NCI-H510A treated with DMSO at 0.1 percent for 48 hours (cell line): ENCODE measurements at places on chromosomes 1 and 21.
A peak's percentile ranks its signal among the peaks of the same experiment; 100 is the strongest.

- DNase-seq, result no peak
Observed at GRCh38 chr1:54815086-54815876, 14.2 kb upstream of the TTC22 start.

- no peak for DNase-seq
Observed at GRCh38 chr1:32681509-32681908, 21.1 kb downstream of the SYNC start.

DNA sequence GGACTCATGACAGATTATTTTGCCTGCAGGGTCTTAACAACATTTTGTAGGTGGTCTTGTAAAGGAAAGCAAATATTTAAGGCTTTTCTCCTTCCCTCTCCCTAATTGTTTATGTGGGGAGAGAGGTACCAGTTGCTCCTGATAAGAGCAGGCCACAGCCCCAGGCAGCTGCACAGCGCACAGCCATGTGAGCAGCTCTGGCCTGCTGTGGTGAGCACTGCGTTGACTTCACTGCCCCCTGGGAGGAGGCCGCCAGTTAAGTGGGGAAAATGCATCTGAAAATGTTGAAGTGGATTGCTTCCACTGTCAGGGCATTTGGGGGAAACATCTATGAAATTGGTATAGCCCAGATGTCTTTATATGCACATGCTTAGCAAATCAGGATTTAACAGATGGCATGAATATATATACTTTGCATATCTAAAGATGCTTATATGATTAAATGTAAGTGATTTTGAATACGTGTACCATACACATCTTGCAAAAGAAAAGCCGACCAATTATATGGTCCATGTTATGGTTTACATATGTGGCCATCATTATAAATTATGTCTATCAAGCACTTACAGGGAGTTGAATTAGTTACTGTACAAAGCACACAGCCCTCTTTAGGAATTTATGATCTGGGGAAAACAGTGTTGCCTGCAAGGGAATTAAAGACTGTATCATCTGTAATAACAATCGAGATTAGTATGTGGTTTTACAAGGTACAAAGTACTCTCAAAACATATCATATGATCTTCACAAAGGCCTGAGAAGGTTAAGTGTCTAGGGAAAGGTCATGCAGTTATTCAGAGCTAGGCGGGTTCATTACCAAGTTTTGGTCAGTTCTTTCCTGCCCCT is 132.1 kb downstream of the RHOU start:
- peak; percentile 32 for DNase-seq

GRCh38 chr21:39581414-39581813 is 31.3 kb upstream of the B3GALT5 start:
- DNase-seq, result no peak

DNA sequence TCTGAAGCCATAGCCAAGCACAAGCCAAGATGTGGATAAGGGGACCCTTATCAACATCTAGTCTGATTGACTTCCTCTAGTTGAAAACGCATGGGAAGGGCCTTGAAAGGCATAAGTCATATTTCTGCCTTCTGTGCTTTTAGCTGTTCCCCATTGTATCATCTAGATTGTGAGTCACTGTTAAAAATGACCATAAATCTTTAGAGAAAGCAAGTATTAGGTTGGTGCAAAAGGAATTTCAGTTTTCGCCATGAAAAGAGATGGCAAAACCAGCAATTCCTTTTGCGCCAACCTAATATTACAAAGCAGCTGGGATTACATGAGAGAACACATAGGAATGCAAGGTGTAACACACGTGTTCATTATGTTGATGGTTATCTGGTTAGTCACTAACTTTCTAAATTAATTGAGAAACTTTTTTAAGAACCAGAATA is 63.6 kb downstream of the CLIC6 start:
- DNase-seq, result no peak

DNA sequence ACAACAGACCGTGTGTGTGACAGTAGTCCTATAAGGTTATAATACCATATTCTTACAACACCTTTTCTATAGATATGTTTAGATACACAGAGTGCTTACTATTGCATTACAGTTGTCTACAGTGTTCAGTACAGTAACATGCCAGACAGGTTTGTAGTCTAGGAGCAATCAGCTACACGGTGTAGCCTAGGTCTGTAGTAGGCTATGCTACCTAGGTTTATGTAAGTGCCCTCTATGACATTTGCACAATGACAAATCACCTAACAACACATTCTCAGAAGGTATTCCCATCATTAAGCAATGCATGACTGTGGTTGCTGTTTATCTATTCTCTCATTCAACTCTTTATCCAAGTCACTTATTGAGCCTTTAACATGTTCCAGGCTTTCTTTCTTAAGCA is 1.8 kb upstream of the WLS start:
- DNase-seq, result peak; percentile 33

DNA sequence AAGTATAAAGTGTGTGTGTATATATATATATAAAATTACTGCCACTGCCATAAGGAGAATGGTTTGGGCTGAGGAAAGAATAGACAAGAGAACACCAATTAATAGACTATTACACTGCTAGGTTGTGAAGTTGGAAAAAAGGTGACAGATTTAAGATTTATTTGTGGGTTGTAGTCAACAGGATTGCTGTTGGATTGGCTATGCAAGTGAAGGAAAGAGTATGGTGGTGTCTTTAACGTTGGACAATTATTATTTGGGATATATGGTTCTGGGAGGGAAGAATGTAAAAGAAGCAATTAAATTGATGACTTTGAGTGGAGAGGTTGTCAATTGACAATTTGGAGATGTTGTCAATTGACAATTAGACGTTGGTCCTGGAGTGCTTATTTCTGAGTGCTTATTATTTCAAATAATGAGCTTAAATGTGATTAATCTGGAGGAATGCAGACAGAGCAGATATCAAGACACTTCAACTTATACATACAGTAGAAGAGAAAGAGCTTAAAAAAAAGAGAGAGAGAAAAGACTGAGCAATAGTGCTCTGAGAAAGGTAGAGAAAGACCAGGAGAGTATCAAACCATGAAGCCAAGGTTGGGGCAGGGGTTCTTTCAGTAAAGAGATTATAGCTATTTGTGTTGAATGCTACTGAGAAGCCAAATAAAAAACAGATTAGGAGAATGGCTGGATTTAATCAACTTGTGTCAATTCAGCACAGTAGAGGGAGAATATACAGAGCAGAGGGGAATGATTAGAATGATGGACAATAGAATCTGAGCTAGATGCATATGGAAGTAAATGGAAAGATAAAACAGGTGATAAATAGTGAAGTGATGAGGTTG is 9.7 kb downstream of the PTGS2 start:
- DNase-seq, result no peak

DNA sequence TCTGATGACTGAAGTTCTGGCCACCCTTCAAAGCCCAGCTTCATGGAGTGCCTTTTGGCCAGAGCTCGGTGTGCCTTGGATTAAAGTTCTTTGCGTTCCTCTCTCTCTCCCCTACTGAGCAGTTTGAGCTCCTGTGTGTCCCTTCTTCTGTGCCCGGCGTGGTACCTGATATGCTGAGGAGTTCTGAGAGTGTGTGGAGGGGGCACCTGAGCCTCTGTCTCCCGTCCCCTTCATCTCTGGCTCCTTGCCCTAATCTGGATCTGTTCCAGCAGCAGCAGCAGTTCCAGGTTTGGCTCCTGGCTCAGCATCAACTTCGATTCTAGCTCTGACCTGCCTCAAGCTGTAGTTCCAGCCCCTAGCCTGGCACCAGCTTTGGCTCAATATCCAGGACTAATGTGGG is 25.1 kb upstream of the MYCL start:
- no peak for DNase-seq

GRCh38 chr1:100530880-100531487 is 7.0 kb upstream of the GPR88 start:
- DNase-seq, result no peak

DNA sequence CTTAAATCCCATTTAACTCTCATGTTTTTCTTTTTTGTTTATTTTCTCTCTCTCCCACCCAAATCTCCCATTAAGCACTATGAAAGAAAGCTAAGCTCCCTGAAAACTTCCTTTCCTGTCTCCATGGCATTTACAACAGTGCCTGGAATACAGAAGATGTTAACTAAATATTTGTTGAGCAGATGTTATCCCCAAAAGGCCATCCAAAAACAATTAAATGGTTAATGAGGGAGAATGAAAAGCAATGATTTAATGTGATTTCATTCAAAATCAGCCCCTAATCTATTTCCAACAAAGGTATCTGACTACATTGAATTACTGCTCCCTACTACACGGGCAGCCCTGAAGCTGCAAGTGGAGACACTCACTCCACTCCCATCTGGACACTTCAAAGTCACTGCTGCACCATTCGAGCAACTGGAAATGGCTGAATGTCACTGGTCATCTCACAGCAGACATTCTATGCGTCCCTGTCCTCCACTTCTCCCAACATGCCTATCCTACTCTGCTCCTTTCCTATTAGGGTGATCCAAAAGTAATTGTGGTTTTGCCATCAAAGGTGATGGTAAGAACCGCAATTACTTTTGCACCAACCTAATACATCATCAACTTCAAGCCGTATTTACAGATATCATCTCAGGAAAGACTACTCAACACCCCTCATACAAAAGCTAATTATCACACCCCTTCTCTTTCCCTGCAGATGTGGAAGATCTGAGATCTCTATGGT is 7.5 kb downstream of the TP53BP2 start:
- DNase-seq, result no peak

- no peak for DNase-seq
Observed at GRCh38 chr1:172885411-172885810, 165.3 kb downstream of the TNFSF18 start.

DNA sequence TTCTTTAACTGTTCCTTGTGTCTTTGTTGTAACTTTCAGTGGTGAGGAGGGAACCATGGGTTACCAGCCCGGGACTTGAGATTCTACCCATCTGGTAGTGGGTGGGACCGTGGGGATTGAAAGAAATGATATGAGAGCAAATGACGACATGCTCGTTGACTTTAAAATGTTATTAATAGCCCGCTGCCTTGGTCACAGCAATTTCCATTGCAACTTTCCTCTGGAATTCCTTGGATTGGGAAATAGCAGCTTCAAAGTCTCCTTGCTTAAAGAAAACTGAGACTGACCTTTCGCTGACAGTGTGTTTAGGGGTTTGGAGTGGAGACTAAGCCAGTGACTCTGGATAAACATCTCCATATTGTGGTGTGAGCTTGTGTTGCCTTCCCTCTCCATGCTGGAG is 44.2 kb upstream of the MARK1 start:
- no peak for DNase-seq

- no peak for DNase-seq
Observed at GRCh38 chr1:48200166-48200900, 22.2 kb upstream of the SLC5A9 start.

GRCh38 chr1:92519043-92519442 is 32.3 kb upstream of the GFI1 start:
- no peak for DNase-seq

DNA sequence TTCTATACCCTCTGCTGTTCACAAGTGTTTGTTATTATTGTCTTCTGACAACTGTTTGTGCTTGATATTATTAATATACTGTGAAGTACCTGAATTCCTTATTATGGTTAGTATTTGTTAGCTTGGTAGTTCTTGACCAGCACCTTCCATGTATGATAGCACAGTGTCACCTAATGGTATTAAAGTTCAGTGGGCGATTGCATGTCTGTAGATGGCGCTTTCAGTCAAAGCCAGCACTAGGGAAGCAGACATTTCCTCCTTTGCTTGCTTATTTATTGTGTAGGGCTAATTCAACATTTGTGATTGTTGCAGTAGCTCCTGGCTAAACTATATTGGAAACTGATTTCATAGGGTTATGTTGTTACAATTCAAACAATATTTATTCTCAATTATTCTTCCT is 218.0 kb downstream of the ZP4 start:
- DNase-seq, result peak; percentile 16

DNA sequence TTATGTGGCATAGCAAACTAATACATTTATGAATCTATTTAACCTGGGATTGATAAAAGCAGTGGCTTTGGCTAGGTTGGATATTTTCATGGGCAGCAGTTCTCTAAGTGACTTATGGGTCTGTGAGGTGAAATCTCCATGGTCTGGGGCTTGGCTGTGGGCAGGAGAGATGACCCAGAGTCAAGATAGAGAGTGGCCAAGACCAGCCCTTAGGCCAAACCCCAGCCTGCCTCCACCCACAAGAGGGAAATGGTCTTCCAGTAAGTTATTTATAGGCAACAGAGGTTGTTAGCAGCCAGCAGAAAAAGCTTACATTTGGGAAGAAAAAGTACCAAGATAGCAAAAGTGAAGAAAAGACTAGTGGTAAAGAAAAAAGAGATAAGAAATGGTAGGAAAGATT is 61.4 kb downstream of the SLC35F3 start:
- DNase-seq, result no peak

DNA sequence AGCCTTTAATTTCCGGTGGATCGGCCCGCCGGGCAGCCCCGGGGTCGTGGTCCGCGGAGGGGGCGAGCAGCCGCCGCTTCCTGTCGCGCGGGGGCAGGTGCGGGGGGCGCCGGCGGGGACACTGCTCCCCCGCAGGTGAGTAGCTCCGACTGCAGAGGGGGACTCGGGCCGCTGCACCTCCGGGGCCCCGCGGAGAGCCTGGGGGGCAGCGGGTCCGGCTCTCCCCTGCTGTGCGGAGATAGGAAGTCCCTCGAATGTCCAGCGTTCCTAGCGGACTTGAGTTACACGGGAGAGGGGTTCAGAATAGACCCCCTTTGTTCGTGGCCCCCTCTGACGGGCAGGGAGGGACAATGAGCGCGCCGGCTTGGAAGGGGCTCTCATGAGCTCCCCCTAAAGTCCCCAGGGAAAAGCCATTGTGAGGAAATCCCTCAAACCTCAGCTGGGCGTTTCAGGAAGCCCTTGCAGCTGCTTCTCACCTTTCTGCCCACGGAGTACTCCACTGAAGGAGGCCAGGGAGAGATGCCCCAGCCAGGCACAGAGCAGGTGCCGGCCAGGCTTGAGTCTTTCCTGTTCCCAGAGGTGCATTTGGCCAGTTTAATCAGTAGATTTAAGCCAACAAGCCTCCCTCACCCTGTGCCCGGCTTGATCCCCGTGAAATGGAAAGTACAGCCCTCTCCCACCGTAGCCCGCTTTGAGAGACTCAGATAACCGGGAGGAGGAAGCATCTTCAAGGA is 925 bp downstream of the PDE9A start:
- DNase-seq, result peak; percentile 45

- DNase-seq, result peak; percentile 82
Observed at GRCh38 chr1:149885339-149886120, 13.8 kb upstream of the BOLA1 start.

GRCh38 chr1:165543532-165544438 is at the start of gene LRRC52:
Gene LRRC52 (plus strand): TSS chr1:165544000. CDS start chr1:165544297, 297 bp downstream.
- DNase-seq, result peak; percentile 23

DNA sequence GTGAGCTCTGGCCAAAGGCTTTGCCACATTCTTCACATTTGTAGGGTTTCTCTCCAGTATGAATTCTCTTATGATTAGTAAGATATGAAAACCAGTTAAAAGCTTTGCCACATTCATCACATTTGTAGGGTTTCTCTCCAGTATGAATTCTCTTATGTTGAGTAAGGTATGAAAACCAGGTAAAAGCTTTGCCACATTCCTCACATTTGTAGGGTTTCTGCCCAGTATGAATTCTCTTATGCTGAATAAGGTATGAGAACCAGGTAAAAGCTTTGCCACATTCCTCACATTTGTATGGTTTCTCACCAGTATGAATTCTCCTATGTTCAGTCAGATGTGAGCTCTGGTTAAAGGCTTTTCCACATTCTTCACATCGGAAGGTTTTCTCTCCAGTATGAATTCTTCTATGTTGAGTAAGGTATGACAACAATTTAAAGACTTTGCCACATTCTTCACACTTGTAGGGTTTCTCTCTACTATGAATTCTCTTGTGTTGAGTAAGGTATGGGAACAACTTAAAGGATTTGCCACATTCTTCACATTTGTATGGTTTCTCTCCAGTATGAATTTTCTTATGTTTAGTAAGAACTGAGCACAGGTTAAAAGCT is 20.7 kb downstream of the ZNF695 start:
- no peak for DNase-seq

- no peak for DNase-seq
Observed at GRCh38 chr1:60133848-60134247, 60.3 kb upstream of the C1orf87 start.
